ENCODE measurements at places on chromosomes 7 and 10. TPM values are rescaled to one million over a fixed set of nuclear protein-coding genes. Genes with fewer than 3 reads are reported as not detected.

DNA sequence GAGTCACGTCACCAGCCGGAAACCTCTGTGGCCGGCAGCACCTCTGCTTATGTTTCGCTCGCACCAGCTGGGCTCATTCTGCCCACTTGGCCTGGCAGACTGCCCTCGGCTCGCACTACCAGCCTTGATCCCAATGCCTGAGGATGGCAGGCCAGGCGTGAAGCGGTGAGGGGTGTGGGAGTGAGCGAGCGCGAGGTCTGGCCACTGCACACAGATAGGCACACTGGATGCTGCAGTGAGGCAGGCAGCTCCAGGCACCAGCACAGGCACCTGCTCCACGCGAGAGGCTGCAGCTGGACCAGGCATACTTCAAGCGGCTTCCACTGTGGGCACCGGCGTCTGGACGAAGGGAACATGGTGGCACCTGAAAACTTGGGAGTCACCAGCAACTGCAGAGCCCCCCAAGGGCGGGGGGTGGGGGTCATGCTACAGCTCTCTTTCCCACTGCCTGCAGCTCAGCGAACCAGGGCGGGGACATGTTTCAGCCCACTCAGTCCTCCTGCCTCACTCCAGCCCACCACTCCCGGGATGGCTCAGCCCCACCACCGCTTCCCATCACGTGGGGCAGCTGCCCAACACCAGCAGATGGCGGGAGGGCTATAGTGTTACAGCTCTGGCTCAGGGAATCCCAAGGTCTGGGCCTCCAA lies 5.4 kb upstream of the DMTF1 start:
- DNase-seq = peak; percentile 41

DNA sequence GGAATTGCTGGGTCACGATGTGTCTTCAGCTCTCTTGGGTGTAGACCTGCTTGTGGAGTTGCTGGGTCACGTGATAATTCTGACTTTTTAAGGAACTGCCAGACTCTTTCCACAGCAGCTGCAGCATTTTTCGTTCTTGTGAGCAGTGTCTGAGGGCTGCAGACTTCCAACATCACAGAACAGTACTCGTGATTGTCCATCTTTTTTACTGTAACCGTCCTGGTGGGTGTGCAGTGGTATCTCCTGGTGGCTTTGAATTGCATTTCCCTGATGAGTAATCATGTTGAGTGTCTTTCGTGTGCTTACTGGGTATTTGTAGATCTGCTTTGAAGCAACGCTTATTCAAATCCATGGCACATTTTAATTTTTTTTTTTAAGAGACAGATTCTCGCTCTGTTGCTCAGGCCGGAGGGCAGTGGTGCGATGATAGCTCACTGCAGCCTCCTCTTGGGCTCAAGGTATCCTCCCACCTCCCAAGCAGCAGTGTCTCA lies 22.7 kb downstream of the INPP5A start:
- no peak for DNase-seq

GRCh38 chr7:121436688-121437087 lies 40.6 kb upstream of the FAM3C start:
- no peak for DNase-seq

- DNase-seq = no peak
Measured at GRCh38 chr10:119395280-119396007, 147.1 kb downstream of the RGS10 start.

- DNase-seq = no peak
Measured at GRCh38 chr7:116782177-116782711, 80.1 kb upstream of the CAPZA2 start.

GRCh38 chr7:27239387-27240014 lies 3.1 kb upstream of the EVX1 start:
- no peak for DNase-seq

DNA sequence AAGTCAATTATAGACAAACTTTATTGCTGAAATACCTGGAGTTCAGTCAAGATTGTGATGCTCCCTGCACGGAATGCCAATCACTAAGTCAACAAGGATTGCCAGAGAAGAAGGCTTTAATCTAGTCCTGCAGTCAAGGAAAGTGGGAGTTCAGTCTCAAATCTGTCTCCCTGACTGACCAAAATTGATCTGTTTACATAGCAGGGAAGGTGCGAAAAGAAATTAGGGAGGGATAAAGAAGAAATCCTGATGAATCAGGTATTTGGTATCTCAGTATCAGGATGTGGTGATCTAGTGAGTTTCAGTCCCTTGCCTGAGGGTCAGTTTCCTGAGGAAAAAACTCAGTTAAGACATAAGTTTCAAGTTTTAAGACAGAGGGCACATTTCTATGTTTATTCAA lies 2.1 kb upstream of the AKR1D1 start:
- no peak for DNase-seq

DNA sequence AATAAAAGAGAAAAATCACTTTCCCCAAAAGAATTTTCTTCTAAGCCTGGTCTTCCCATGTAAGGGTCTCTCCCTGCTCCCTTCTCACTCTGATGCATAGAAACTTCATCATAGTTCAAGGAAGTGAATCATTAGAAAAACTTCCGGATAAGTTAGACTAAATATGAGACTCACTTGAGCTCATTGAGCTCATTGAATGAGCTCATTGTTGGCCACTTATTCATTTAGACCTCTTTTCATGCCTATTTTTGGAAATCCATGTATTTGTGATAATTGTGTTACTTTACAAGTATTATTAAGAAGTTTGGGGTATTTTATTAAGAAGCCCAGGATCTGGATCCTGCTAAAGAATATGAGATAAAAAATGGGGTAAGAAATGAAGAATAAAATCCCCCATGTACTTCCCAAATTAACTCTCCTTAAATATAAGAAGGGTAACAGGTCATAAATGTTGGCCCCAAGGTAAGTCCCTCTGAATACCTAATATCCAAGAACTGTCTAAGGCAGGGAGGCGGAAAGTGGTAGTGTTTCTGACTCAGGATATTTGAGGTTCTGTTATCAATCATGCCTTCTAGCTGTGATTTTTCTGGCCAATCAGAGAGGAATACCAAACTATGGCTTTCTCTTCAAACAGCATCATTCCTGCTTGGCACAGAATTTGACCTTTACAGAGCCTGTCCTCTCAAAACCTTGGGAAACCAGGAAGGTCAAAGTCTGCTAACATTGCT lies 236.5 kb upstream of the PTN start:
- no peak for DNase-seq

- DNase-seq = no peak
Measured at GRCh38 chr10:78494179-78494578, 460.5 kb downstream of the RPS24 start.

GRCh38 chr7:150373049-150373801 lies 4.6 kb downstream of the REPIN1 start:
- DNase-seq = peak; percentile 77

DNA sequence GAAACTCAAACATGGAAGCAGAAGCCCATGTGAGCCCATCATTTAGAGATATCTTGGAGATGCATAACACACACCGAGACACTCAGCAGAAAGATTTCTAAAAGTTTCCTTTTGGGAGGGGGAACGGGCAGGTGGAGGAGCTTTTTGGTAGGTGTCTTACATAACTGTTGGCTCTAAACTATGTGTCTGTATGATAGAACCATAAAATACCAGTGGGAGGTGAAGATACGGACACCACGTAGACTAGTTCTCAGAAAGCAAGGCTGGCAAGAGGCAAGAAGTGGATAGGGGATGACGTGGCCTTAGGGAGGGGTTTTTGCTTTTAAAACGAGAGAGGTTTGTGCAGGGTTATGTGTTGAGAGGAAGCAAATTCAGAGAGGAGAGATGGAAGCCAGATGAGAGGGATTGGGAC lies 36.5 kb downstream of the IL15RA start:
- no peak for DNase-seq

- DNase-seq = no peak
Measured at GRCh38 chr10:91537614-91538383, 95.1 kb downstream of the PPP1R3C start.

DNA sequence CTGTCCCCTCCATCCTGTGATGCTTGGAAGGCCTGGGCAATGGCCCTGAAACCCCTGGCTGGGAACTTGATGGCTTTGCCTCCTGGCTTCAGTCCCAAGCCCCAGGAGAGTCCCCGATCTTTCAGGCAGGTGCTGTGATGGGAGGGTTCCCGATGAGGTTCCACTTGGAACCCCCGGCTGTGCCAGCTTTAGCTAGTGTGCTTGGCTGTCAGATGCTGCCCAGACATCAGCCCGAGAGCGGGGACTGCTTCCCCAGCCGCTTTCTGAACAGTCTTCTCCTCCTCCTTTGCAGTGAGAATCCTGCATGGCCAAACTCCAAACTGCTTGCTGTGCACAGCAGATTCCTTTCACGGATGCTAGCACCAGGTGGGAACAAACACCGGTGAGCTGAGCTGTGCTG lies 58.1 kb downstream of the PKD1L1 start:
- DNase-seq = no peak

DNA sequence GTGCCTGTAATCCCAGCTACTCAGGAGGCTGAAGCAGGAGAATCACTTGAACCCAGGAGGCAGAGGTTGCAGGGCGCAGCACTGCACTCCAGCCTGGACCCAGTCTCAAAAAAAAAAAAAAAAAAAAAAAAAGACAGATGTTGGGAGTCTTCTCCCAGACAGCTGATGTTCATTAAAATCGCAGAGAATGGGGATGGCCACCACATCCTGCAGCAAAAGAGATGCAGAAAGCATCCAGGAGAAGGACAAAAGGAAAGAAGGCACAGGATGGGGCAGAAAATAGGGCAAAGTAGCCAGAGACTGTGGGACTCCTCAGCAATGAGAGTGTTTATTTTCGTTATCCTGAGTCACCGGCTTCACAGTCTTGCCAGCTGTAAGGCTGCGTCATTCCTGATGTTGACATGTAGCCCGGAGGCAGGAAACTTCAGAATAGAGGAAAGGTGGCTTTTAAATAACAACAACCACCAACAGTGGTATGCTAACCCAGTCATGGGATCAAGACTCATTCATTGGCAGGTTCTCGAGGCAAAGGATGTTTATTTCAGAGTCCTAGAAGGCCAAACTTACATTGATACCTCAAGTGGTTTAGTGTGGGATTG lies 149.5 kb upstream of the SVIL start:
- DNase-seq = peak; percentile 78

GRCh38 chr10:72285972-72286521 lies 12.3 kb downstream of the DDIT4 start:
- no peak for DNase-seq

DNA sequence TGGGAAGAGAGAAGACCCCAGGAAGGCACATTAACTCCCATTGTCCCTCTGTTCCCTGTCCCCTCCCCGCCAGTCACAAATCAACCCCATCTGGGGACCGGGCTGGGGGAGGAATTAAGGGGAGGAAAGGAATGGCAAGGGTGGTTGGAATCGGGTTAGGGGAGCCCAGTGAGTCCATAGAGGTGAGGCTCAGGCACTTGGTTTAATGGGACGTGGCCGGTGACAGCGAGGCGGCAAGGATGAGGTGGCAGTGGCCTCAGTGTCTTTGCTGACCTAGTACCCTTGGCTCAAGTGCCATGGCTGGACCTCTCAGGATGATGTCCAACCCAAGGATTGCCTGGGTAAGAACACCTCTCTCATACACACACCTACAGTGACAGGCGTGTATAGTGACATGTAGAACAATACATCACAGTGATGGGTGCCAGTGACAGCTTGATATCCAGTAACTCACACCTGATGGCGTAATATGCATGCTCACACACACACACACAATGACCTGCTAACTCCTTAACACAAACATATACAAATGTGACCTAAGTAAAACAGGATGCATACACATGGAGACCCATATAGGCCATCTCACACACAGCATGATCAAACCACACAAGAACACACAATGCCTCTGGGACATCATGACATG lies 12.3 kb downstream of the KCNIP2 start:
- DNase-seq = no peak

DNA sequence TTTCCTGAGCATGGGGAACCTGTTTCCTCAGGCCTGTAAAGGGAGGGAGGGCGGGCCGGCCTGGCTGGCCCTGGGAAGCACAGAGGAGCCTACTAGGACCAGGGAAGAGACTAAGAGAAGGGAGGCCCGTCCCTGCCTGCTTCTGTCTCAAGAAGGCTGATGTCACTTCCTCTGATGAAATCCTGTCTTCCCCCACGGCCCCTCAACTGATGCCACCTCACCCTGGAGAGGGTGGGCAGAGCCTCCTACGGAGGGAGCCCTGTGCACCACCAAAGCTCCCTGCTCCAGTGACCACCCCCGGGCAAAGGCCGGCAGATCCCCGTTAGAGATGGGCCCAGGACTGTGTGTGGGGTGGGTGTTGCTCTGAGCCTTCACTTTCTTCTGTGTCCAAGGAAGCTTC lies 1.0 kb upstream of the PILRA start:
- no peak for DNase-seq

- no peak for DNase-seq
Measured at GRCh38 chr7:1134951-1135350, 25.0 kb downstream of the ZFAND2A start.

GRCh38 chr7:96532428-96532935 lies 177.2 kb downstream of the SEM1 start:
- DNase-seq = no peak

GRCh38 chr7:47634273-47634672 lies 52.4 kb upstream of the TNS3 start:
- no peak for DNase-seq

GRCh38 chr10:85623342-85623741 lies 743.3 kb downstream of the GRID1 start:
- no peak for DNase-seq

GRCh38 chr10:21501091-21501490 lies 24.4 kb downstream of the SKIDA1 start:
- DNase-seq = no peak

Gene NACAD
- total RNA-seq = 5.7 TPM

Gene ANLN
- total RNA-seq = 5.8 TPM

Gene RBP3
- not detected for total RNA-seq

Gene PNLIPRP1
- not detected for total RNA-seq

Gene FHIP2A
- total RNA-seq = 38.0 TPM

Gene SVOPL
- 2.1 TPM for total RNA-seq

Gene LIPM
- total RNA-seq = not detected

Gene MOGAT3
- not detected for total RNA-seq

Gene SCART1
- total RNA-seq = 5.3 TPM

Gene AS3MT
- 0.29 TPM for total RNA-seq

Gene STEAP4
- 105 TPM for total RNA-seq

Gene MYL10
- total RNA-seq = not detected

Gene AKR1C8
- total RNA-seq = not detected

Gene FAM25C
- not detected for total RNA-seq
